NCI-H2081 (cell line): ENCODE measurements at places on chromosomes 4 and X.

DNA sequence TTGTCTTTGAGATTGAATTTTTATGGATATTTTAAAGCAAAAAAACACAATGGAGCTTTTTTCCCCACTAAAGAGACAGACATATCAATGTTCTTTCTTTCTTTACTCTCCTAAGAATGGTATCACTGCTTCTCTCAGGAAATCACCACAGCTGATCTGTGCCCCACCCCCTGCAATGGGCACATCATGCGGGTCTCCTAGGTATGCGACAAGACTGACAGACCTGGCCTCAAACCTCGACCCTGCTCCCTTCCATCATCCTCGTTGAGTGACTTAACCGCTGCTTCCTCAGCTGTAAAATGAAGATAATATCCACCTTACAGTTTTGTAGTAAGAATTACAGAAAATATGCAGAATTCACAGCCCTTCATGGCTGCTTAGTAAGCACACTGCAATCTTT, 58.3 kb downstream of the LEF1 start:
- no peak for DNase-seq

GRCh38 chr4:44725726-44726037, 674 bp downstream of the GNPDA2 start:
- DNase-seq = no peak

GRCh38 chrX:19606902-19607301, 91.6 kb upstream of the MAP3K15 start:
- DNase-seq = no peak

- DNase-seq = no peak
These were observed 9.9 kb upstream of the GABRE start for GRCh38 chrX:151984328-151984727.

- DNase-seq = no peak
These were observed 680.1 kb upstream of the GRIA3 start for GRCh38 chrX:122504026-122504425.

DNA sequence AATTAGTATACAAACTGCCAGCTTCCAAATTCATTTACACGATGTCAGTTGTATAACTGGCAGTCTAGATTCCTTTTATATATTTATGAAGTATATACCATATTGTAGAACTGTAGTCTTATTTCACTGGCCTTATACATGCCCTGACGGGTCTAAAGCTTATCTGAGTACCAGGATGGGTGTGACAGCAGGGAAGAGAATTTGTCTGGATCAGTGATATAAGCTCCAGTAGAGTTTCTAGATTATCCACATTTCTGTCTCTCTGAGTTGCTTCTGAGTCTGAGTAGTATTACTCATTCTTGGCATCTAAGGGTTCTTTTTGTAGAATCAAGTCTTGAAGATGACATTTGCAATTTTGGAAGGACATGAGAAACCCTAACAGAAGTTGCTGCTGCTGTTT, 101.3 kb downstream of the RPA4 start:
- DNase-seq = no peak

GRCh38 chr4:113730467-113731216, 30.9 kb downstream of the CAMK2D start:
- DNase-seq = no peak

- no peak for DNase-seq
These were observed 1267.2 kb downstream of the RAPGEF2 start for GRCh38 chr4:160370046-160370445.

DNA sequence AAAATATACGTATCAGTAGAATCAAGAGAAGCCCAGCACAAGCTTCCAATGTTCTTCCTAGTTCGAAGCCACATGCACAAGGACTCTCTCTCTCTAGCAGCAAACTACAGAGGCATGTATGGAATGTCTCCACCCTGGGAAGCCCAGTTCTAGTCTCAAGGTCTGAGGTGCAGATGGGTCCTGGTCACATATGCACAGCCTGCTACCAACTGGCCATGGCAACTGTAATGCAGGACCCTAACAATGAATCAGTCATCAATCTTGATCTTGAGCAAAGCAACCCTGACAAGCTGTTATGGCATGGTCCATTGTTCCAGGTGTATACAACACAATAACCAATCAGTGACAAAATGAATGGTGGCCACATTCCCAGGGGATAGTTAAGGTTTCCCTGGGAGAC, 55.8 kb downstream of the MBNL3 start:
- DNase-seq = peak; percentile 18

GRCh38 chrX:471281-471680, 84.6 kb upstream of the PPP2R3B start:
- DNase-seq = no peak

DNA sequence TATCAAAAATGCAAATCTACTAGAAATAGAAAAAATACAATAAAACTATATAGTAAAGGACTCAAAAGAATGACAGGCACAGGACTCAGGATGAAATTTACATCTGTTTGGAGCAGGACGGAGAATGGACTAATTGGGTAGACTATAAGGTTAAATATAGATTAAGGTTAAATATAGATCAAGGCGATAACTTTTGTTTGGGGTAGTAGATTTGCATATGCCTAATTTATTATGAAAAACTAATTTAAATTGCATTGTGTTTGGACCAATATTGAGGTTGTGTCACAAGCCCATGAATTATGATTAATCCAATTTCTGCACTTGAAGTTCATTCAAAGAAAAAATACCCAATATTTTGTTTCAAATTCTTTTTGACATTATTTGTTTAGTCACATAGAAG, 31.0 kb downstream of the MTHFD2L start:
- no peak for DNase-seq

GRCh38 chrX:18294893-18295292, 59.6 kb downstream of the SCML2 start:
- no peak for DNase-seq
